ENCODE measurements at places on chromosomes 12 and 14.

DNA sequence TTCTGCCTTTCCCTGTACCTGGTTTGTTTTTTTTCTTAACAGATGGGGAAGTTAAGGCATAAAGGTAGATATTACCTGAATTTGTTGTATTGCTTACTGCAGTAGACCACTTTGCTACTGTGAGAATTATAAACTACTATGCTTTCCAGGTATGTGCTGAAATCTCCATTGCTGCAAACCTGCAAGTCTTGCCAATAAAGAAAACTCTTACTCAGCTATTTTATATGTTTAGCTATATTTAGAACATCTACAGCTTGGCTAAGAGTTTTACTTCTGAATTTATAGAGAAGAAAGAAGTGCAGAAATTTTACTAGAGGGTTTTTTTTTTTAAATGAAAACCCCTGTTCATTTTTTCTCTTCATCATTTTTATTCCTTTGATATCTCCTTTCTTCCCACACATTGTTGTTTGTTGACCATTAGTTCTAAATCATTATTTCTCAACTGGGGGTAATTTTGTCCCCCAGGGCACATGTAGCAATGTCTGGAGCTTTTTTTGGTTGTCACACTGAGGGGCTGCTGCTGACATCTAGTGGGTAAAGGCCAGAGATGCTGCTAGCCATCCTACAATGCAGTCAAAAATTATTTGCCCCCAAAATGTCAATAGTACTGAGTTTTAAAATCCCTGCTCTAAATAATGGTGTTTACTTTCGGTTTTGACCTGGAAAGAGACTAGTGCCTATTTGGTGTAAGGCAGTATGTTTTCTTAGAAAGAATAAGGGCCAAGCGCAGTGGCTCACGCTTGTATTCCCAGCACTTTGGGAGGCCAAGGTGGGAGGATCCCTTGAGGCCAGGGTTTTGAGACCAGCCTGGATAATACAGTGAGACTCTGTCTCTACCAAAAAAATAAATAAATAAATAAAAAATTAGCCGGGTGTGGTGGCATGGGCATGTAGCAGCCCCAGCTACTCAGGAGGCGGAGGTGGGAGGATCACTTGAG is 48.6 kb downstream of the PCNX1 start:
- DNase-seq: peak; percentile 34

- DNase-seq: no peak
Observed at GRCh38 chr14:104751539-104752422, 1.2 kb upstream of the SIVA1 start.

DNA sequence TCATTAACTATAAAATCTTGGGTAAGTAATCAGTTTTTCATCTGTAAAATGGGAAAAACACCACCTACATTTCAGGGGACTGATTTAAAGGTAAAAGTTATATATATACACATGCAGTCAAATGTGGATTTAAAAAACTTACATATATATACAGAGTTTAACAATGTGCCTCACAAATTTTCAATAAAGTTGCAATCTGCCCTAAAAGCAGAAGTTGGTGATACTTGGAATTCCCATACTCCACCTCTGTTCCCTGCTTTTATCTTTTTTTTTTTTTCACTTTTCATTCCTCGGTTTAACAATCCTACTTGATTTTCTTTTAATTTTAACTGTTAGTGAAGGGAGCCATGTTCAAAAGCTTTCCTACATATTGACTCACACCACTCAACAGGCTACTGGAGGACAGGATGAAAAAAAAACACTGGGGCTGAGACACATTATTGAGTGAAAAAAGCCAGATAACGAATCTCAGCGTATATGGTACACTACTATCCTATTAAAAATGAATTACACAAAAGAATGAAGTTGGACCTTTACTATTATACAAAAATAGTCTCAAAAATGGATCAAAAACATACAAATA is 24.3 kb downstream of the SPPL3 start:
- DNase-seq: no peak

DNA sequence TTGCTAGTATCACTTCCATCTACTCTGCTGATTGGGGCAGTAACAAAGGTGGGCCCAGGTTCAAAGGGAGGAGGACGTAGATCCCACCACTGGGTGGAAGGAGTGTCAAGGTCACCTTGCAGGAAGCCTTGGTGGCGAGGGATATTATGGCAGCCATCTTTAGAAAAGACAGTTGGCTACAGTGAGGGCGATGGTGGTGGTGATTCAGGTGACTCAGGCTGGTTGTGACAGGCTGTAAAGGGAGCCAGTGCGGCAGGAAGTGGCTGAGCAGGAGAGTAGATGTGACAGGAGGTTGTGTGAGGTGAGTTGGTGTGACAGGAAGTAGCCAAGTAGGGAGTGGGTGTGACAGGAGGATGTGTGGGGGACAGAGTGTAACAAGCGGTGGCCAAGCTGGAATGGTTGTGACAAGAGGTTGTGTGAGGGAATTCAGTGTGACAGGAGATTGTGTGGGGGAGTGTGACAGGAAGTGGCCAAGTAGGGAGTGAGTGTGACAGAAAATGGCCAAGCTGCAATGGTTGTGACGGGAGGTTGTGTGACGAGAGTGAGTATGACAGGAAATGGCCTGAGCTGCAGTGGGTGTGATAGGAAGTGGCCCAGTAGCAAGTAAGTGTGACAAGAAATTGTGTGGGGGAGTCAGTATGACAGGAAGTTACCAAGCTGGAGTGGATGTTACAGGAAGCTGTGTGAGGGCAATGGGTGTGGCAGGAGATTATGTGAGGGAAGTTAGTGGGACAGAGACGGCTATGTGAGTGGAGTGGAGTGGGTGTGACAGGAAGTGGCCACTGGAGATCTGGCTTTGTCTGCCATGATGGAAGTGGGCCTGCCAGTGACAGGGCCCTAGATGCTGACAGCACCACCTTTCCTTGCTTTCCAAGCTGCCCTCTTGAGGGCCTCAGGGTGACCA is 136.5 kb upstream of the MYL2 start:
- DNase-seq: no peak

DNA sequence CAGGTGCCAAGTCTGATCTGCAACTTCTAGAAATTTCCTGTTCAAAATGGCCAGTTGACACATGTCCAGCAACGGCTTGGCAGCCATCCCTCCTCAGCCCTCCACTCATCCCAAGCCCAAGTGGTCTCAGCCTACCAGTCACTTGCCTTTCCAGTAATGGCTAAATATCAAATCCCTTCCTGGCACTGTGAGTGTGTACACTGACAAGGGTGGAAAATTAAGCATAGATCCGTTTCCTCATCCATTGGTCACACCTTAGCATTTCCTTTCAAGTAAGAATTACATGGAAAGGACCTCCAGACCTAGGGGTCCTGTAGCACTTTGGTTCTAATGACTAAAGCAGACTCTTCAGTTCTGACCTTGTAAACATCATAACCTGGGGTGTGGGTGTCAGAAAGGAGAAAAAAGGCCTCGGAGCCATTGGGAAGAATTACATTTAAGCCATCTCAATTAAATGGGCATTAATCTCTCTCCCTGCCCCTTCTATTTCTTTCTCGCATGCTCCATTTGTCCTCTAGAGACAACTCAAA is 15.4 kb downstream of the LLPH start:
- no peak for DNase-seq

DNA sequence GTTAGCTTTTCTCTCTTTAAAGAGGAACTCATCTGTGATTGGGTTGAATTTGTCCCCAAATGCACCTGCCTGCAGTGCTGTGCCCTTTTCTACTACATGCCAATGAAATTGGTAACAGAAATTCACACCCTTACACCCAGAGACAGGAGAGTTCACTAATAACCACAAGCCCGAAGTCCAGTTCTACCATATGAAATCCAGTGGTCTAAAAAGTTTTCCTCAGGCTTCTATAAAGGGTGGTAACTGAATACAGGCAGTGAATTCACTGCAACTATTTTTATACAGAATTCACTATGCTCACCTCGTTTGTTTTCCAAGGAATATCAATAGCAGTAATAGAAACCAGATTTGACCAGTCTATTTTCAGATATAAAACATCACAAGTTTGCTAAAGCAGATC is 31.5 kb upstream of the SOS2 start:
- DNase-seq: no peak

DNA sequence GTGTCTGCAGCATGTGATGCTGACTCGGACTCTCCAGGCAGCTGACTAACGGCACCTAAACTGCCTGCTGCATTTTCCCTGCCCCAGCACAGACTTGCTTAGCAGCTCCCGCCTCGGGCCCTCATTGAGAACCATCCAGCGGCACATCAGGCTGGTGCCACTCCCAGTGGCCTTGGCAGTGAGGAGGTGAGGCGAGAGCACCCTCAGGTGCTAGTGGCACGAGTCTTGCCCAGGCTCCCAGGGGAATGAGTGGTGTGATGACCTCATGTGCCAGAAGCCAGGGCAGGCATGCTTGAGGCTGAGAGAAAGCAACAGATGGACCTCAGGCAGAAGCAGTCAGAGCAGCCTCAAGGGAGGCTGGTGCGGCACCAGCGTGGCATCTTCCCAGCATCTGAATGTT is 60.2 kb downstream of the PRKCH start:
- DNase-seq: no peak

DNA sequence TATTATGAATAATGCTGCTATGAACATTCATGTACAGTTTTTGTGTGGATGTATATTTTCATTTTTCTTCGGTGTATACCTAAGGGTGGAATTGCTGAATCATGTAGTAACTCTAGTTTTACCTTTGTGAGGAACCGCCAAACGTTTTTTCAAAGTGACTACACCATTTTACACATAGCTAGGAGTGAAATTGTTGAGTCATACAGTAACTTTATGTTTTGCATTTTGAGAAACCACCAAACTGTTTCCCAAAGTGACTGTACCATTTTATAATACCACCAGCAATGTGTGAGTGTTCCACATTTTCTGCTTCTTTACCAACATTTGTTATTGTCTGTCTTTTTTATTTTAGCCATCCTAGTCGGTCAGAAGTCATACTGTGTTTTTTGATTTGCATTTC is 3.1 kb upstream of the TPH2 start:
- peak; percentile 9 for DNase-seq

DNA sequence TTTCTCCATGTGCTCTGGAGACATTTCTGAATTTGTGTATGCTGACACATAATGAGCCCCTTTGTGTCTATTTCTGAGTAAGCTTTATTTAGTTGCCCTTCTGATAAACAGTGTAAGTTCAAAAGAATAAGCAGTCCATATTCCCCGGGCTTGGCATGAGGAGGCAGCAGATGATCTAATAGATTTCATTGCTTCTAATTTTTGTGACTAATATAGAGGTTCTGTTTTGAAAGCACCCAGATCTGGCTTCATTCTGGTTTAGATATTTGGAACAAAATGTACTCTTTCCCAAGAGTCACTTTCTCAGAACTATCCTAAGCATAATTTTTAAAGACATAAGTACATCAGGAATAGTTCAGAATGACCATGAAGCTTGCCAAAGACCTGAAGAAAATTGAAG is 290.9 kb downstream of the BTG1 start:
- DNase-seq: no peak

GRCh38 chr12:12736759-12737676 is 19.9 kb downstream of the CDKN1B start:
- DNase-seq: peak; percentile 64

GRCh38 chr14:61489512-61489911 is 168.1 kb downstream of the PRKCH start:
- no peak for DNase-seq

- DNase-seq: no peak
Observed at GRCh38 chr14:73424453-73424852, 33.9 kb downstream of the NUMB start.

Data from fibroblast of skin of right biceps (primary cell).